SJCRH30 (cell line): ENCODE measurements at places on chromosomes 11 and 22.

DNA sequence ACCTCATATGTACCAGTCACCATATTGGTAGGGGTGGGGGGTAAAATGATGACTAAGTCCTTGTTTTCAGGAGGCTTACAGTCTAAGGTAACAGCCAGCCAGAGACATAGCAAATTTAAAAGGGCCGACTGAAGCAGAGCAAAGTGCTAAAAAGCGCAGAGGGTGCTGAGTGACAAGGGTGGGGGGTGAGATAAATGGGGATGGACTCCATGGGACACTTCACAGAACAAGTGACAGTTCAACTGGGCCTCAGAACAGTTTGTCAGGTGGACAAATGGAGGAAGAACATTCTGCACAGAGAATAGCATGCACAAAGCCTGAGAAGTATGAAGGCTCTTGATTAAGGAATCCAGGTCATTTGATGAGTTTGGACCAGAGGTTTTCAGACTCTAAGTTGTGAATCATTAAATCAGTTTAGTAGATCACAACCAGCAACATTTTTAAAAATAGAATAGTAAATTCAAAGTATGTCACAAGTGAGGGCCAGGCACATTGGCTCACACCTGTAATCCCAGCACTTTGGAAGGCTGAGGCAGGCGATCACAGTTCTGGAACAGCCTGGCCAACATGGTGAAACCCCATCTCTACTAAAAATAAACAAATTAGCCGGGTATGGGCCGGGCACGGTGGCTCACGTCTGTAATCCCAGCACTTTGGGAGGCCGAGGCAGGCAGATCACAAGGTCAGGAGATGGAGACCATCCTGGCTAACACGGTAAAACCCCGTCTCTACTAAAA lies 14.0 kb downstream of the BBS1 start:
- no peaks in the 10 kb centered on the region for H3K27me3 ChIP-seq
- DNase-seq = no peak
- H3K4me1 ChIP-seq = no peaks in the 10 kb centered on the region

DNA sequence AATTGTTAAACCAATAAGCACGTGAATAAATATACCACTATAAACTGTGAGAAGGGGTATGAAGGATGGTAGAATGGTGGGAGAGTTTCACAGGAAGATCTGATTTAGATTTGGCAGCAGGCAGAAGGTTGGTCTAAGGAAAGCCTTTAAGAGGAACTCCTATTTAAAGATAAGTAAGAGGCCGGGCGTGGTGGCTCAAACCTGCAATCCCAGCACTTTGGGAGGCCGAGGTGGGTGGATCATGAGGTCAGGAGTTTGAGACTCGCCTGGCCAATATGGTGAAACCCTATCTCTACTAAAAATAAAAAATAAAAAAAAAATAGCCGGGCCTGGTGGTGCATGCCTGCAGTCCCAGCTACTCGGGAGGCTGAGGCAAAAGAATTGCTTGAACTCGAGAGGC lies 45.8 kb upstream of the CXCR5 start:
- no peaks in the 10 kb centered on the region for H3K36me3 ChIP-seq
- H3K27me3 ChIP-seq = no peaks in the 10 kb centered on the region

GRCh38 chr11:9717719-9718118 lies 53.8 kb downstream of the SWAP70 start:
- peaks cover 4% of the 10 kb centered on the region for H3K4me1 ChIP-seq
- no peak overlapping the region for H3K27ac ChIP-seq
- H3K27me3 ChIP-seq = no peaks in the 10 kb centered on the region
- peaks cover 10% of the 10 kb centered on the region; the same call in 1 of the 2 replicates for H3K36me3 ChIP-seq
- no peak overlapping the region for H3K4me3 ChIP-seq

DNA sequence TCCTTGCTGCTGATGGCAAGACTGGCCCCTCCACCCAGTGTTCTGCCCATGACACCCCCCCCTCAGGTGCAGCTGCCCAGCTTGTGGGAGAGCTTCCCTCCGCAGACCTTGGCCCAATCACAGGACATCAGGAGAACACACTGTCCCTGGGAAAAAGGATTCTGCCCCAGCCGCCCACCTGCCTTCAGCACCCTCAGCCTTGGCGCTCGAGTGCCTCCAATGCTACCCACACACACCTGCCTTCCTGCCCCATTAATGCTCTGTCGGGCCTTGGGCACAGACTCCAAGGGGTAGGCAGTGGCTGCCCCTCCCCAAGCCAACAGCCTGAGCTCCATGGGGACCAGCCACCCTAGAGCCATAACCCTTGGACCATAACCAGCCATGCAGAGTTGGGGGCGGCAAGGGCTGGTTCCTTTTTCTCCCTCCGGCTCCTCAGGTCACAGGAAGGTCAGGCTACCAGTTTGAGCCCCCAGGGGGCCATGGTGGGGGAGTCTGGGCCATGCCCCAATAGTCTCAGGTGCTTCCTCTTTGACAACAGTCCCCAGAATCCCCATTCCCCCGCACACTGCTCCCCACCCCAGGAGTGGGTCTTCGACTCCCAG lies 1.3 kb upstream of the ZNF70 start:
- H3K4me3 ChIP-seq = no peak overlapping the region
- no peaks in the 10 kb centered on the region for H3K27me3 ChIP-seq
- DNase-seq = no peak
- peaks cover 5% of the 10 kb centered on the region; the same call in 1 of the 2 replicates for H3K4me1 ChIP-seq
- H3K36me3 ChIP-seq = no peaks in the 10 kb centered on the region

DNA sequence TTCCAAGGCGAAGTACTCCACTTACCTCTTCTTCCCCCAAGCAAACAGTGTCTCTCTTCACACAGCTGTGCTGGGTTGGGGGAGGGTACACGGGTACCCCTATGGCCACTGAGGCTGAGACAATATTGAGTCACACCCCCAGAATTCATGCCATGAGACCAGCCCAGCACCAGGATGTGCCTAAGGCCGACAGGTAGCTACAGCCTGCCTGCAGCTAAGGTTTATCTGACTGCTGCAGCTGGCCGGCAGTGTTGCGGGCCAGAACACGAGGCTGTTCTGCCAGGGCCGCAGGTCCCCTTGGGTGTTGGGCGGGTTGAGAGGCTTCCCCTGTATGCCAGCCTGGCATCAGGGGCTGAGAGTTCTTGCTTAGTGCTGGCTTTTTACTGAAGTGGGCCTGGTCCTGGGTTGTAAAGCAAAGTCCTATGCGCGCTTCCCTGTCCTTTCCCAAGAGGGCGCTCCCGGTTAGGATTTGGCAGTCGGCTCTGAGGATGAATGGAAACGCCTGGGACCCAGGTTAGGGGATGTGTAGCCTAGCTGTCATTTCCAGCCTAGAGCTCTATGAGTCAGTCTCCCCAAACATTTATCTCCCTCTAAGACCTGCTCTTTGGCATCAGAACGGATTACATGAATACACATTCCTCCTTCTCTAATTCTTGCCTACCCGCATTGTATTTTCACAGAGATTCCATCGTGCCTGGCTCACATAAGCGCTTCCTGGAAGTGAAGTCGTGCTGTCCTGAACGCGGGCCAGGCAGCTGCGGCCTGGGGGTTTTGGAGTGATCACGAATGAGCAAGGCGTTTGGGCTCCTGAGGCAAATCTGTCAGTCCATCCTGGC lies 7.1 kb downstream of the USP18 start:
- peak overlapping the region; percentile 3 for H3K4me3 ChIP-seq
- H3K4me1 ChIP-seq = peaks cover 3% of the 10 kb centered on the region; the same call in 1 of the 2 replicates
- H3K27me3 ChIP-seq = no peaks in the 10 kb centered on the region
- H3K27ac ChIP-seq = peak overlapping the region; percentile 31
- peak; percentile 92 for DNase-seq

- H3K27me3 ChIP-seq = no peaks in the 10 kb centered on the region; the same call in 1 of the 2 replicates
- no peak for DNase-seq
- H3K4me1 ChIP-seq = no peaks in the 10 kb centered on the region
- no peak overlapping the region for H3K4me3 ChIP-seq
Measured at GRCh38 chr22:39630721-39631120, 60.2 kb downstream of the CACNA1I start.

DNA sequence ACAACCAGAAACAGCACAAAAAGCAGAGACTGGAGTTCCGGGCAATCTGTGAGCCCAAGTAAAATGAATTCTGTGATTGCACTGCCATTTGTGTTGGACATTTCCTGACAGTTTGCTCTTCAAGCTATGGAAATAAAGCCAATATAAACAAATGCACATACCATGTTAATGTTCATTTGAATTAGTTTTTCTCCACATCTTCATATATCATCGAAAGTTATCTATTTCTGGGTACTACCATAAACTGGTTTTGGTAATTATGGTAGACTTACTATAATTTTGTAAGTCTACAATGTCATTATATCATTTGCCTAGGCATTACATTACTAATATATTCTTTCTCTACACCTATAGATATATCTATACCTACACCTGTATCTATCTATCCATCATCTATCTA lies at the start of gene OR5M11:
OR5M11 (minus strand) TSS at position 101 of the 400 bp plus-strand sequence; CDS start at position 101, 0 bp downstream.
- DNase-seq = no peak
- H3K4me3 ChIP-seq = no peak within 1 kb of the TSS
- no peaks in the 10 kb centered on the region for H3K36me3 ChIP-seq
- H3K4me1 ChIP-seq = no peaks in the 10 kb centered on the region

- H3K27me3 ChIP-seq = no peaks in the 10 kb centered on the region
- no peak overlapping the region for H3K27ac ChIP-seq
- H3K4me1 ChIP-seq = peaks cover 29% of the 10 kb centered on the region
- H3K36me3 ChIP-seq = no peaks in the 10 kb centered on the region; the same call in 1 of the 2 replicates
Measured at GRCh38 chr11:35946766-35947165, 2.9 kb downstream of the LDLRAD3 start.

DNA sequence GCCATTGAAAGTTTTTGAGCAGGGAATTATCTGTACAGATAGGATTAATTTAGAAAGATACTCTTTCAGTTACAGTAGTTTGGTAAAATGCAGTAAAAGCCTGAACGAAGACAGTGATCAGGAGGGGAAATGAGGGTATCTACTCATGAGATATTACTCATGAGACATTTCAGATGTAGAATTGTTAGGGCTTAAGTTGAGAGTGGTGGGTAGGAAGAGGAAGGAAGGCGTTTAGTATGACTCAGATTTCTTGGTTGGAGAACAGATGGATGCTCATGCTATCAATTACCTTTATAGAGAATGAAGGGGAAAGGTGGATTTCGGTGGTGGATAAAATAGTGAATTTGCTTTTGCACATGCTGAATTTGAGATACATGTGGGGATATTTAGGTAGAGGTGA lies 15.8 kb downstream of the CCDC81 start:
- H3K4me3 ChIP-seq = no peak overlapping the region
- H3K27ac ChIP-seq = no peak overlapping the region
- DNase-seq = no peak
- H3K27me3 ChIP-seq = no peaks in the 10 kb centered on the region

GRCh38 chr11:69899957-69900821 lies 81.0 kb upstream of the FGF3 start:
- no peak overlapping the region for H3K27ac ChIP-seq
- no peak overlapping the region for H3K4me3 ChIP-seq
- H3K36me3 ChIP-seq = no peaks in the 10 kb centered on the region

- H3K27ac ChIP-seq = no peak overlapping the region
- no peak for DNase-seq
- no peak overlapping the region for H3K4me3 ChIP-seq
- H3K4me1 ChIP-seq = no peaks in the 10 kb centered on the region
Measured at GRCh38 chr22:28346308-28346707, 333.3 kb downstream of the TTC28 start.

DNA sequence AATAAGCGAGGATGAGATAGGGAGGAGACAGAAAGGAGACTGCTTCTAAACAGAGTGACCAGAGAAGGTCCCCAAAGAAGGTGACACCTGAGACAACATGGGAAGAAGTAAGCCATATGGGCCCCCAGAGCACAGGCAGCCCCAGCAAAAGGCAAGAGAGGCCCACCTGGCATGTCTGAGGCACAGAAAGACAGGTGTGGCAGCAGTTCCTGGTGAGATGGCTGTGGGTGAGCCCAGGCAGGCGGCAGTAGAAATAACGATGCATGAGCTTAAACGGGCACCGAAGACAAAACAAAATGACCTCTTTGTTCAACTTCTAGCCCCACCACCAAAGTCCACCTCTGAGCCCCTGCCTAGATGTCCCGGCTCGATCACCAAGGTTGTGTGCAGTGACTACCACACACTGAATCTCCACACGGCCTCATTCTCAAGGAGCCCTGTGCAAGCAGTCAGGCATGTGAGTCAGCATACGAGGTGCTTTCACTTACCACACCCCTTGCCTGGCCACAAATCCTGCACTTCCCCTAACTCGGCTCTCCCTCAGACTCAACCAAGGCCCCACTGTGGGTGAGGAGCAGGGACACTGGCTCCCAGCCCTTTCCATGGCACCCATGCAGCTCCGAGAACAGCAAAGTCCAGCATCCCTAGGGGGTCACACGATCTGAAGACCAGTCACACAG lies 77.6 kb downstream of the PACSIN2 start:
- H3K4me1 ChIP-seq = peaks cover 30% of the 10 kb centered on the region
- no peaks in the 10 kb centered on the region for H3K36me3 ChIP-seq
- DNase-seq = peak; percentile 41
- no peak overlapping the region for H3K27ac ChIP-seq
- H3K27me3 ChIP-seq = no peaks in the 10 kb centered on the region

DNA sequence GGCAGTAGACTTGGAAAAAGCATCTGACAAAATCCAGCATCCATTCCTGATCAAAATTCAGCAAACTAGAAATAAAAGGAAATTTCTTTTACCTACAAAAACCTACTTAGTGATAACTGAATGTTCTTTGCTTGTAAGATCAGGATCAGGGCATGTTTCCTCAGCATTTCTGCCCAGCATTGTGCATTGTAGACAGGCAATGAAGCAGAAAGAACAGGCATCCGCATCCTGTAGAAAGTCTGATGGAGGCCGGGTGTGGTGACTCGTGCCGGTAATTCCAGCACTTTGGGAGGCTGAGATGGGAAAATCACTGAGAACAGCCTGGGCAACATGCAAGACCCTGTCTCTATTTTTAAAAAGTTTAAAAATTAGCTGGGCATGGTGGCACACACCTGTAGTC lies 32.5 kb upstream of the PANX2 start:
- H3K4me3 ChIP-seq = no peak overlapping the region
- no peaks in the 10 kb centered on the region for H3K36me3 ChIP-seq

DNA sequence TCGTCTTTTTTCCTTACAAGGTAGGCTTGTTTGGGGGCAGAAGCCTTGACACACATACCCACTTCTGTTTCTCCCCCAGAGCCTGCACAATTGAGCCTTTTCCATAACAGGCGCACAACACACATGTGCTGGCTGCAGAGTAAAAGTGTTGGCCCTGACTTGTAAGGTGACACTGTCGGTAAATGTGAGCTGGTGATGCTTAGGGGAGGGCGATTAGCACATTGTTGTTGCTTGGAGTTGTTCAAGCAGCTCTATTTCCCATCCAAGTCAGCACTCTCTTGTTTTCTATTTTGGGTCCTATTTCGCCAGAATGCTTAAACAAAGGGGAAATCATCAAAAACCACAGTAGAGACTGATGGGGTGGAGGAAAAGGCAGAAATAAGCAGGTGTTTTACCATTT lies 51.9 kb upstream of the PTPRJ start:
- no peak overlapping the region for H3K4me3 ChIP-seq
- 0 out of 2 replicates have a peak, but pooled peaks cover 2% of the 10 kb centered on the region for H3K27me3 ChIP-seq
- no peak overlapping the region for H3K27ac ChIP-seq
- no peaks in the 10 kb centered on the region for H3K4me1 ChIP-seq
- DNase-seq = no peak
- H3K36me3 ChIP-seq = no peaks in the 10 kb centered on the region

DNA sequence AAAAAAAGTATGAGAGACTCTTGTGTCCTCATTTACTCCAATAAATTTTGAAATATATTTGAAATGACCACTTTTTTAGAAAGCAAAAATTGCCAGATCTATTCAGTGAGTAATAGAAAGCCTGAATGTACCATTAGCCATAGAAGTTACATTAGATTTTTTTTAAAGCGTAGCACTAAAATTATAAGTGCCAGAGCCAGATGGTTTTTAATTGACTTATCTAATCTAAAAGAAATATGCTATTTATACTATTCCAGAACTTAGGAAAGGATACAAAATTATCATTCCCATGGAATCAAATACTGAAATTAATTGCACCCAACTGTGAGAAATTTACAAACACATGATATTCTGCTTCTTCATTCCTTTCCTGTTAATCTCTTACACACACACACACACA lies 64.4 kb upstream of the SLC17A6 start:
- H3K27ac ChIP-seq = no peak overlapping the region
- H3K4me3 ChIP-seq = no peak overlapping the region
- H3K27me3 ChIP-seq = no peaks in the 10 kb centered on the region
- H3K36me3 ChIP-seq = no peaks in the 10 kb centered on the region
- no peak for DNase-seq
